ENCODE measurements at places on chromosomes 7 and 10.

GRCh38 chr7:68865351-68866199, 732.7 kb upstream of the AUTS2 start:
- no peak for DNase-seq

DNA sequence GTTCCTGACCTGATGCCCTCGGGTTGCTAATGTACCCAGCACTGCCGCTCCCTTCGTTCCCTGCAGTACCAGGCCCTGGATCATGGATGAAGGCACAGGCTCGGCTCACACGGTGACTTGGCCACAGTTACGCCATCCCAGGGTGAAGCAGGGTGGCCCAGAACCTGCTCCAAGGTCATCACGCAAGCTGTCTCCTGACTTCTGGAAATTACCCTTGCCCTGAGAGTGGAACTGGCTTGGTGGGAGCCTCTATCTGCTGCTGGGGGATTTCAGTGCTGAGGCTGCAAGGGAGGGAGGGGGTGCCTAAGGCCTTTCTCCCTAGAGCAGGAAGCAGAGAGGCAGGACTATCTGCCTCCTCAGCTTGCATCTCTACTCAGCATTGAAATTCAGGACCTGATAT, 36.6 kb downstream of the FIGNL1 start:
- no peak for DNase-seq

- DNase-seq: no peak
Measured at GRCh38 chr10:86667421-86668181, 710 bp upstream of the LDB3 start.

- no peak for DNase-seq
Measured at GRCh38 chr10:22218448-22218847, 633 bp upstream of the EBLN1 start.

DNA sequence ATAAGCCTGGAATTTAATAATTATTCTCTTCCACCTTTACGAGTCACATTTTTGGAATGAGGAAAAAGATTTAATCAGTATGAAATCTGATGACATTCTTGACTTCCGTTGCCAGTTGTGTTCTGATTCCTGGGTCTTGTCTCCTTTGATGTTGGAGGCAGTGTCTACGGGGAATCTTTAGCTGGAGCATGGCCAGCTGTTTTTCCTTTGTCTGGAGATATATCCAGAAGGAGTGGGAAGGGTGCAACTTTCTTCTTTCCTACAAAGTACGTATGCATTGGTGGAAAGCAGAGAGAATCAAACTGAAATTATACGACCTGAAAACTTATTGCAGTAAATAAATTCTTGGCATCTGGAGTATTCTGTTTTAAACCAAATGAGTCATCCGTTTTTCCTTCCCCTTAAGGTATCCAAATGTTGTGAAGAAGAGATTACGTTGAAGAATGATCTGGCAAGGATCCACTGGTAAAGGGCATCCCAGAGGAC, 6.9 kb upstream of the GNG11 start:
- DNase-seq: no peak

GRCh38 chr7:146176860-146177259, 60.3 kb downstream of the CNTNAP2 start:
- DNase-seq: no peak

DNA sequence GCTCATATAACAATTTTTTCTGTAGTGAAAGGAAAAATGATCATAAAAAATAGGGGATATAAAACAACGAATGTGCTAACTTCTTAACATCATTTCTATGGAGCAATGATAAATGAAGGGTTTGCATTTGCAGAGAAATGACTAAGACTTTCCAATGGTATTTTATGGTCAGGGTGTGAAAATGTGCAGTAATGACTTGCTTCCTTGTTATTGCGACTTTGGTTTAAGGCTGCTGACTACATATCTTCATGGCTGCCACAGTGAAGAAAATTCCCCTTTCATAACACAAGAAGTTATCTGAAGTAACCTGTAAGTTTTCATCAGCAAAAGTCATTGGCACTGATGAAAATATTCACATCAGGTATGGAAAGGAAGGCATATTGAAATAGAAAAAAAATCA, 166.1 kb upstream of the NRG3 start:
- DNase-seq: no peak

DNA sequence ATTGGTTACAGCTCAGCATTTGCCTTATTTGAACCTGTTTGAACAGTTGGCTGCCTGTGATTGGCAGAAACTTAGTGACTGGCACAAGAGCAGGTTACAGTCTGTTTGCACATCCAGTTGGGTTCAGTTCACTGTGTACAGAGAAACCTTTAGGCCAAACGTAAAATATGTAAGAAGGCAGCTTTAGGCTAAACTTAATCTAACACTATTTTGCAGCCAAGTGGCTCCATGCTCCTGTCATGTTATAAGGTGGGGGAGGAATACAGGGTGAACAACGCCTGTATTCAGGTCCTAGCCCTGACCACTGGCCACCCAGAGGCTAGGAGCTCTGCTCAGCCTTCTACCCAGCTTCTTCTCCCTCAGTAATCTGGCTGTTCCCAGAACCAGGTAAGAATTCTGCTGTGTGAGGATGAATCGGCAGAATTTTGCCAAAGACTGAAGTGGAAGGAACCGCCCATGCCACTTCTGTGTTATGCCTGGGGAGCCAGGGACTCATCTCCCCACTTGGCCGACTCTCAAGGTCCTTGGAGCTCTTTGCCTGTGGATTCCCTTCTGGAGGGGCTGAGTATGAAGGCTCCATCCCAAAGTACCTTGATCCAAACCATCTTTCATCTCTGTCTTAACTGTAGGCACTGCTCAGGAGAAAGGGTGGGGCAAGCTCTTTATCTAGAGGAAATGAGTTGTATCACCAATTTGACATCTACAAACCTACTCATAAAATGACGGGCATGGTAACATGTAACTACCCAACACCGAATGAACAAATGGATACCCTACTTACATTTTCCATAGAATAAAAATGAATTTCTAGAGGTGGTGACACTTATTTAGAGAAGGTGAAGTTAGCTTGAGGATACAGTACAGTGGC, 164.4 kb upstream of the NAMPT start:
- DNase-seq: no peak

DNA sequence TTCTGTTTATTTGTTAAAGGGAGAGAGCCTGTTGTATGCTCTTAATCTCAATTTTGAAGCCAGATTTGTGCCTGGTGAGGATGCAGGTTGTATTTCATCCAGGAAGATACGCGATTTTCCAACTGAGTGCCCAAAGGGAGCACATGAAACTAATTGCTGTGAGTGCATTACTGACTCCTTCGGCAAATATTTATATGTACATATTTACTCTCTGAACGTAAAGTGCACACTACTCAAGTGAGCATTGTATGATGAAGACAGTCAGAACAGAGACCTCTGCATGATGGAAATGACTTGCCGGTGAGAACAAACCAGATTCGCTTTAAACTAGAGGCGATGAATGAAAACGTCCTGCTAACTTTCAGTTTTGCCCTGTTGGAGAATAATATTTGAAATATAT, 130.1 kb downstream of the MALRD1 start:
- DNase-seq: no peak

DNA sequence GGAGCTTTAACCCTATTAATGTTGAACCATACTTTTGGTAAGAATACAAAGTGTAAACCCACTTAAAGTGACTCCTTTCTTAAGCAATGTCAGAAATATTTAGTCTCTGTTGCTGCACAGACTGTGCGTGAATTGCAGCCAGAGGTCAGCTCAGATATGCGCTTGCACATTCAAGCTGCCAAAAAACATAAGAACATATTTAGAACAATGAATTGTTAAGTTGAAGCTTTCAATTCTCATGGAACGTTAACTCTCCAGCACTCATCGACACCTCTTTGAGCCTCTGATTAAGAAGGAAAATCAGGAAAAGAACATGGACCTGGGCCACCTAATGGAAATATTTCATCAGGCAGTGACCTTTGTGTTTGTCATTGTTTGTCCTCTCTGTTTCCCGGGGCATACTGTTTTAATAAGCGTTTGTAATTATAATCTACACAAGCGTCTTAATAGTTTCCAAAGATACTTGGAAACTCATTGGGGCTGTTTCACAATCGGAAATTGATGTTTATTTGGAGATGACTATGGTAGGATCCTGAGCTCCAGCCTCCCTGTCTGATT, 193.0 kb upstream of the CELF2 start:
- DNase-seq: no peak

- DNase-seq: no peak
Measured at GRCh38 chr10:3564346-3565002, 220.5 kb downstream of the KLF6 start.

DNA sequence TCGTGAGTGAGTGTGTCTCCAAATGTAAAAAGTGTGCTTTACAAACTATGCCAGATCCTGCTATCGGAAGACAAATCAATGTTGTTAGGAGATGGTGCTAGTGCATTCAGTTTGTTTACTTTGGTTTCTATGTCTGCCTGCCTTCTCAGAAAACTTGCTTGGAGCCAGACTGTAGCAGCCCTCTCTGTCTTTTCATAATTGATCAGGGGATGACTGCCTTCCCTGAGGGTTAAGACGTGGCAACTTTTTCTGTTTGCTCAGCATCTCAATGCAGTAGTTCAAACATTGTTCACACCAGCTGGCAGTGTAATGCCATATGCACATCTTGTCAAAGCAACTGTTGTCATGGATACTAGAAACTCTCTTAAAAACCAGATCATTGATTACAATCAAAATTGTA, 118.5 kb downstream of the FOXP2 start:
- DNase-seq: no peak
